Right cardiac atrium (tissue), 5 donors: ENCODE measurements at places on chromosomes 2 and 18. TPM values are rescaled to one million over a fixed set of nuclear protein-coding genes. Genes with fewer than 3 reads are reported as not detected.

Gene ZFAND2B
- total RNA-seq, result 23.6 TPM

DNA sequence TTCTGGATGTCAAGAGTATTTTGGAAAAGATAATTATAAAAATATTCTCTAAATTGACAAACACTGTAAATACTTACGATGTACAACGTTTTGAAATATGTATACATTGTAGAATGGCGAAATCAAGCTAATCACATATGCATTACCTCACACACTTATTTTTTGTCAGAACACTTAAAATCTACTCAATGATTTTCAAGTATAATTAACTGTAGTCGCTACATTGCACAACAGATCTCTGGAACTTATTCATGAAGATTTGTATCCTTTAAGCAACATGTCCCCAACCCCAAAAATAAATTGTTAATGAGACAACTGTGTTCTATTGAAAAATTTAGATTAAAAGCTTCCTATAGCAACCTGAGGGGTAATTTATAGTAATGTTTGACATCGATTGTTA lies 59.8 kb downstream of the C2orf74 start:
- no peak for DNase-seq

DNA sequence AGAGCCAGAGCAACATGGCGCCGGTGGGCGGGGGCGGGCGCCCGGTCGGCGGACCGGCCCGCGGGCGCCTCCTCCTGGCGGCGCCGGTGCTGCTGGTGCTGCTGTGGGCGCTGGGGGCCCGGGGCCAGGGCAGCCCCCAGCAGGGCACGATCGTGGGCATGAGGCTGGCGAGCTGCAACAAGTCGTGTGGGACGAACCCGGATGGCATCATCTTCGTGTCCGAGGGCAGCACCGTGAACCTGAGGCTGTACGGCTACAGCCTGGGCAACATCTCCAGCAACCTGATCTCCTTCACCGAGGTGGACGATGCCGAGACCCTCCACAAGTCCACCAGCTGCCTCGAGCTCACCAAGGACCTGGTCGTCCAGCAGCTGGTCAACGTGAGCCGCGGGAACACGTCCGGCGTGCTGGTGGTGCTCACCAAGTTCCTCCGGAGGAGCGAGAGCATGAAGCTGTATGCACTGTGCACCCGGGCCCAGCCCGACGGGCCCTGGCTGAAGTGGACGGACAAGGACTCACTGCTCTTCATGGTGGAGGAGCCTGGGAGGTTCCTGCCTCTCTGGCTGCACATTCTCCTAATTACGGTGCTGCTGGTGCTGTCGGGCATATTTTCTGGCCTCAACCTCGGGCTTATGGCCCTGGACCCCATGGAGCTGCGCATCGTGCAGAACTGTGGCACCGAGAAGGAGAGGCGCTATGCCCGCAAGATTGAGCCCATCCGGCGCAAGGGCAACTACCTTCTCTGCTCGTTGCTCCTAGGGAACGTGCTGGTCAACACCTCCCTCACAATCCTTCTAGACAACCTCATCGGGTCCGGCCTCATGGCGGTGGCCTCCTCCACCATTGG lies 507 bp downstream of the CNNM4 start:
- DNase-seq, result peak; percentile 58

DNA sequence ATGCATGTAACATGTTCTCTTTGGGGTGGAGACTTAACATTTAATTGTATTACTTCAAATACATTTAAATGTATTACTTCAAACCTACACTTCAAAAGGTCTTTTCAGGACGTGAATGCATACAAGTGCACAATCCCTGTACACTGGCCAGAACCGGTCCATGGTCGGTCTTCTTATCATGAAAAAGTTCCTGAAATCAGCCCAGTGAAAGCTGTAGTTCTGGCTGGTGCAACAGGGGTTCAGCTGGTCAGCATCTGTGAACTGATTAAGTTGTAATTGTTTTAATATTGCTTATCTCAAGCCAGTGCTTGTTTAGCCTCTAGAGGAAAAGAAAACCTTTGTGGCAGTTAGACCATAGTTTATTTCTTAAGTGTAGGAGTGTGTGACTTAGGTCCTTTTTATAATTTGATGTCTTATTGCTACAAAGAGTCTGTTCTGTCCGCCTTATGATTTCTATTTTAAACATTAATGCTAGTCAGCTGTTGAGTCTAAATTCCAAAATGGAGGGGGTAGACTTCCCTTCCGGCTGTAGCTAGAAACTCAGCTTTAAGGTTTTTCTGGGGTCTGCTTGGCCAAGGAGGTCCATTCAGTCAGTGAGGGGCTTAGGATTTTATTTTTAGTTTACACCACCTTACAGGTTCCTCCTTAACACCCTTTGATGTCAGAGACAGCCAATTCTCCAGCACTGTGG lies 768 bp upstream of the CYBRD1 start:
- DNase-seq, result no peak

Gene DNAJC5G
- 1.5 TPM for total RNA-seq
